ENCODE measurements at places on chromosomes 11 and 22. TPM values are rescaled to one million over a fixed set of nuclear protein-coding genes. Genes with fewer than 3 reads are reported as not detected.

HINFP gene
- polyA plus RNA-seq: 29.3 TPM

IPO7 gene
- polyA plus RNA-seq: 117 TPM

CABP4 gene
- polyA plus RNA-seq: 0.64 TPM

ISX gene
- polyA plus RNA-seq: 0.33 TPM

VPS37C gene
- 15.5 TPM for polyA plus RNA-seq

APOL3 gene
- polyA plus RNA-seq: 15.5 TPM

MYBPC3 gene
- 0.64 TPM for polyA plus RNA-seq

TXNRD2 gene
- polyA plus RNA-seq: 20.1 TPM

ARRB1 gene
- 24.0 TPM for polyA plus RNA-seq

OR51M1 gene
- not detected for polyA plus RNA-seq

ADAMTS15 gene
- polyA plus RNA-seq: 62.0 TPM

GPR83 gene
- 0.61 TPM for polyA plus RNA-seq

CCDC87 gene
- 0.28 TPM for polyA plus RNA-seq

KCNE3 gene
- 28.3 TPM for polyA plus RNA-seq

KDM4D gene
- polyA plus RNA-seq: 2.0 TPM

SESN3 gene
- 77.3 TPM for polyA plus RNA-seq

KRTAP5-11 gene
- polyA plus RNA-seq: 0.28 TPM

CTSW gene
- polyA plus RNA-seq: 1.2 TPM

PATE4 gene
- polyA plus RNA-seq: not detected

AMOTL1 gene
- 45.5 TPM for polyA plus RNA-seq

SLC22A8 gene
- 48.1 TPM for polyA plus RNA-seq

FADS2 gene
- polyA plus RNA-seq: 98.8 TPM

TNNT3 gene
- polyA plus RNA-seq: 7.3 TPM

VPREB1 gene
- not detected for polyA plus RNA-seq

PAX6 gene
- polyA plus RNA-seq: not detected

SSTR3 gene
- 0.79 TPM for polyA plus RNA-seq

RAG2 gene
- polyA plus RNA-seq: 0.31 TPM

CYB5R2 gene
- 25.9 TPM for polyA plus RNA-seq

CBLIF gene
- polyA plus RNA-seq: not detected

IFITM10 gene
- 0.14 TPM for polyA plus RNA-seq

PGA4 gene
- 0.54 TPM for polyA plus RNA-seq

GLB1L3 gene
- 1.1 TPM for polyA plus RNA-seq

YPEL1 gene
- polyA plus RNA-seq: 14.5 TPM

DCUN1D5 gene
- 39.3 TPM for polyA plus RNA-seq

ZFTA gene
- polyA plus RNA-seq: 41.8 TPM

CD3E gene
- polyA plus RNA-seq: 0.30 TPM

E2F8 gene
- polyA plus RNA-seq: 7.2 TPM

MMP13 gene
- not detected for polyA plus RNA-seq

C11orf87 gene
- 0.32 TPM for polyA plus RNA-seq

MMP8 gene
- polyA plus RNA-seq: not detected

CCDC15 gene
- 3.7 TPM for polyA plus RNA-seq

LRRC10B gene
- polyA plus RNA-seq: 0.72 TPM

CYP2R1 gene
- polyA plus RNA-seq: 20.1 TPM

RRP7A gene
- polyA plus RNA-seq: 30.7 TPM

NFAM1 gene
- polyA plus RNA-seq: 0.75 TPM

TBX10 gene
- polyA plus RNA-seq: not detected

ADM2 gene
- polyA plus RNA-seq: 3.2 TPM

DMC1 gene
- 5.0 TPM for polyA plus RNA-seq

SLC35F2 gene
- 16.1 TPM for polyA plus RNA-seq

OR10D3 gene
- polyA plus RNA-seq: not detected

MS4A3 gene
- polyA plus RNA-seq: 0.83 TPM
